ENCODE measurements at places on chromosomes 3 and 15.

DNA sequence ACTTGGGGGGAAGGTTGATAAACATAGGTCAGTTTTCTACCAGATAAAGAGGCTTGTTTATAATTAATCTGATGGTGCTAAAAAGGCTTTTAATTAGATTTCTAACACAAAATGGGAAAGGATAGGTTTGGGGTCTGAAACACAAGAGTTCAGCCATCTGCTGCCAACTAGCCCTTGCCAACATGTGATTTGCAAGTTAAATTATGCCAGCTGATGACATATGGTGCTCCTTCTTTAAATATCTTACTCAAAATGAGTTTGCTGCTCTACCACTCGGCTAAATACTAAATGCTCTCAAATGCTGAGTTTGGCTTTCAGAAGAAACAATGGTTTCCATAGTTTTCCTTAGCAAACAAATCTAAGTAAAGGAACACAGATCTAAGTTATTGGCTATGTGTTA is 557.8 kb upstream of the CCDC54 start:
- no peak for DNase-seq

DNA sequence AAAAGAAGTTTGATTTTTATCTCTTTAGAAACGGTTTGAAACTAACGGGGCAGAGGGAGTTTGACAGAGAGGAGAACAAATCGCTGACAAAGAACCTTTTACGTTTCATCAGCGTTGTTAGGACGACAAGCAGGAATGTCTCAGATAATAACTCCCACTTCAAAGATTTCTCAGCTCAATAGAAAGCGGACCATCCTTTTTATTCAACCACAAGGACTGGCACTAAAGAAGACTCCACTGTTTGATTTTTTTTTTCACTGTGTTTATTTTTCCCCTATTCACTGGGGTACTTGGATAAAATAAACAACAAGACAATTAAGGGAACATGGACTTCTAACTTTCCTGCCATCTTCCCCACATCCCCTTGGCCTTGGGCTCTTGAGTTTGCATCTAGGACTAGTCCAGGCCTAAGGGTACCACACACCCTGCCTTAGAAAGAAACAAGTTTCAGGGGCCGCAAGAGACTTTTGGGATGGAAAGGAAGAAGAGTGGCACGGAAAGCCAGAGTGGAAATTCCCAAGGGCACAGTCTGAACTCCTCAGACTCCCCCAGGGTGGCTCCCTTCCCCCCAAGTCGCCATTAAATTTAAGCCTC is 19.0 kb downstream of the ZIC4 start:
- DNase-seq, result no peak

GRCh38 chr3:75136100-75136897 is 521.8 kb upstream of the CNTN3 start:
- no peak for DNase-seq

GRCh38 chr3:17783426-17783825 is 41.0 kb upstream of the TBC1D5 start:
- DNase-seq, result no peak

- DNase-seq, result no peak
These were observed 3.6 kb downstream of the ZBTB38 start for GRCh38 chr3:141371882-141372281.

DNA sequence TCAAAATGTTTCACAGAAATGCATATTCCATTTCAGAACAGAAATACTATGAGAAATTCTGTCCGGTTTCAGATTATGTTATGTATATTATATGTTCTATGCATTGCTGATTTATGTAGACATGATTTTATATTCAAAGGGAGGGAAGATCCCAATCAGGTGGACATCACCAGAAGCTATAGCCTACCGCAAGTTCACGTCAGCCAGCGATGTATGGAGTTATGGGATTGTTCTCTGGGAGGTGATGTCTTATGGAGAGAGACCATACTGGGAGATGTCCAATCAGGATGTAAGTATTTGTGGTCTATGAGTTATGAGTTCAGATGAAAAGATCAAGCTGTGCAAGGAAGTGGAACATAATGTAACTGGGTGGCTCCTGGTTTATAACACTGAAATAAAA is 341.7 kb downstream of the EPHA3 start:
- DNase-seq, result no peak

DNA sequence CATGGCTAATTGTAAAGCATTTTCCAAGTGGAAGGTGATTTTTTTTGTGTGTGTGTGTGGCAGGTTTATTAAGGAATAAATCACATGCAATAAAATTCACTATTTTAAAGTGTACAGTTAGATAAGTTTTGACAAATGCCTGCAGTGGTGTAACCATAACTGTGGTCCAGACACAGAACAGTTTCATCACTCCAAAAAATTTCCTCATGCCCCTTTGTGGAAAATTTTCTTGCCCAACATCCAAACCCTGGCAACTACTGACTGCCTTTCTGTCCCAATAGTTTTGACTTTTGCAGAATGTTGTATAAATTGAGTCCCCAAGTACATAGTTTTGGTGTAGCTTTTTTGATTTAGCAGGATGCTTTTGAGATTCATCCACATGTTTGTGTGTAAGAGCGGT is 135.1 kb upstream of the KLHL25 start:
- no peak for DNase-seq

GRCh38 chr3:104816008-104816407 is 550.7 kb upstream of the ALCAM start:
- DNase-seq, result no peak

- no peak for DNase-seq
These were observed 14.2 kb upstream of the CLEC3B start for GRCh38 chr3:45011756-45012508.

DNA sequence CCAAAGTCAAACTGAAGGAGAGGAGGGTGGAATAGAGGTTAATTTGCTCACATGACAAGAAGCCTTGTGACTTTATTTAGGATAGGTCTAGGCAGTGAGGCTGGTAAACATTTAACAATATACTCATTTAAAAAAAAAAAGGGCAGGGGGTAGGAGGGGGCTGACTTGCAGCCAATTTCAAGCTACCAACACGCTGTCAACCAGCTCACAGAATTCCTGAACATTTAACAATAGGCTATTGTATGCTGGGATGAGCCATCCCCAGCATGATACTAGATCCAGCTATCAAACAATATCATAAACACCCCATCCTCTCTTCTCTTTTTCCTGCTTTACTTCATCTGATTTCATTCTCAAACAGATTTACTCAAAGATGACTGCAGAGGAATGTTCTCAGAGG is 1096.3 kb upstream of the CFAP20DC start:
- no peak for DNase-seq

GRCh38 chr3:61173676-61174075 is 77.6 kb downstream of the FHIT start:
- no peak for DNase-seq
